SK-MEL-5 (cell line): ENCODE measurements at places on chromosomes 11 and 22.

DNA sequence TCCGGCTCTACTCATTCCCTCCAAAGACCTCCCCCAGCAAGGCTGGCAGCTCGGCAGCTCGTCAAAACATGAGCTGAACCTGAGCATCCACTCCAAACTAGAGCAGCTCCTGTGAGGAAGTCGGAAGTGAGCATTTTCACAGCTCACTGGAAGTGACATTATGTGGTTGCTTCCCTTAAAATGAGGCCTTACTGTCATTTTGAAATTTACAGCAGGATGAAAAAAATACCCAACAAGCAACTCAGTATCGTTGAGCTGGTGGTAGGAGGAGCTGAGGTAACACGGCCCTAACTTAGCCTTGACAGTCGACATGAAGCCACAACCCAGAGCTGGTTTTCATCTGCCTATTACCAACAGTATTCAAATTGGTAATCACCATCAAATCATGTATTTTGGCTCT lies 38.0 kb upstream of the ARFGAP3 start:
- no peak for DNase-seq

- no peak for DNase-seq
Observed at GRCh38 chr11:26442131-26442530, 110.2 kb downstream of the ANO3 start.

DNA sequence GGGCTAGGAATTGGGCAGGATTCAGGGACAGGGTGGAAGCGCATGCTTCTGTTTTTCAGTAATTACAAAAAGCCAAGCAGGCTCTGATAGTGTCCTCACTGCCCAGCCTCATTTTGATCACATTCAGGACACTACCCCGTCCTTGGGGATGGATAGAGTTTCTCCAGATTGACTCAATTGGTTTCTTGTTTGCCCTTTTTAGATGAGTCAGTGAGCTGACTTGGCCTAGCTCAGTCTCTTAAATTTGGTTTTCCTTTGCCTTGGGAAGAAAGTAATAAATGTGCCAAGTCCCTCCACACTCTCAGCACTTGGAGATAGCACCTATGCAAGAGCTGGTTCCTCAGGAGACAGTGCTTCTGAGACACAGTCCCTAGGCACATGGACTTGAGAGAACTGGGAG lies 25.5 kb downstream of the DKK3 start:
- no peak for DNase-seq

- peak; percentile 66 for DNase-seq
Observed at GRCh38 chr11:133927690-133928627, 28.8 kb downstream of the IGSF9B start.

DNA sequence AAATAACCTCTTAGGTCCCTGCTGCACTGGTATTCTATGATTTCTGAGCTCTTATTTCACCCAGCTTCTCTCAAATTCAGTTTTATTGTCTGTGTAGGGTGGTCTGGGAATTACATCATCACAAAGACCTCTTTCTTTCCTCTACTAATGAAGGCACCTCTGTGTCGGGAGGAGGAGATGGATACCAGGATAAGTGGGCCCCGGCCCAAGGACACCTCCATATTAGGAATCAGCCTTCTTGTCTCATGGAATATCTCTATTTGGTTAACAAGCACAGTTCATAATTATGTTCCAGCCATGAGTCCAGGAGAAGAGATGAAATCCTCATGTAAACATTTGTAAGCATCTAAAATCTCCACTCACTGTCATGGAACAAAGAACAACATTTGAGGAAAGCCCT lies 9.4 kb downstream of the PARVA start:
- no peak for DNase-seq

DNA sequence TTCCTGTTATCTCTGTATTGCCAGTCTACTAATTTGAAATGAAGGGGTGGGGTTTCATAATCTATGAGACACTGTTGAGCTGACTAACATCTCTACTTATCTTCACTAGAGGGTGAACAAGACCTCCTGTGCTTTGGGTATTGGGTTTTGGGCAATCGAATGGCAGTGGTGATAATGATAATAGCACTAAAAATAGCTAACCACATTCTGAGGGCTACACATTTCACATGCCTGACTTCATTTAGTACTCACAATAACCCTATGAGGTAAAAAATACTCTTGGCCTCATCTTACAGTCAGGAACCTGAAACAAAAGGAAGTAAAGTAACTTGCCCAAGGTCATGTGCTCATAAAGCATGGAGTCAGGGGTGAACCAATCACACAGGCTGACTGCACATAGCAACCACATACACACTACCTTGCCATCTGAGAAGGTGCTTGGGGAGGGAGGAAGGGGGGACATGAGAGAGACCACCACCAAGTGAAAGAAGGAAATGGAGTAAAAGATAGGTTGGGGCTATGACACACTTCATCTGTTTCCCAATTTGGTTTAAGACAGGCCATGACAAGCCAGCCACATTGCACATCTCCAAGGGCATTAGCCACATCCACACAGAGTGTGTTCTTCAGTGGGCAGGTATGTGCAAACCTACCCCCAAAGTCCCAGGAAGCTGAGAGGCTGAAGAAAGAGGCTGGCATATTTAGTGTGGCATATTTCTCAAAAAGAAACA lies 387.6 kb upstream of the DDI1 start:
- no peak for DNase-seq

DNA sequence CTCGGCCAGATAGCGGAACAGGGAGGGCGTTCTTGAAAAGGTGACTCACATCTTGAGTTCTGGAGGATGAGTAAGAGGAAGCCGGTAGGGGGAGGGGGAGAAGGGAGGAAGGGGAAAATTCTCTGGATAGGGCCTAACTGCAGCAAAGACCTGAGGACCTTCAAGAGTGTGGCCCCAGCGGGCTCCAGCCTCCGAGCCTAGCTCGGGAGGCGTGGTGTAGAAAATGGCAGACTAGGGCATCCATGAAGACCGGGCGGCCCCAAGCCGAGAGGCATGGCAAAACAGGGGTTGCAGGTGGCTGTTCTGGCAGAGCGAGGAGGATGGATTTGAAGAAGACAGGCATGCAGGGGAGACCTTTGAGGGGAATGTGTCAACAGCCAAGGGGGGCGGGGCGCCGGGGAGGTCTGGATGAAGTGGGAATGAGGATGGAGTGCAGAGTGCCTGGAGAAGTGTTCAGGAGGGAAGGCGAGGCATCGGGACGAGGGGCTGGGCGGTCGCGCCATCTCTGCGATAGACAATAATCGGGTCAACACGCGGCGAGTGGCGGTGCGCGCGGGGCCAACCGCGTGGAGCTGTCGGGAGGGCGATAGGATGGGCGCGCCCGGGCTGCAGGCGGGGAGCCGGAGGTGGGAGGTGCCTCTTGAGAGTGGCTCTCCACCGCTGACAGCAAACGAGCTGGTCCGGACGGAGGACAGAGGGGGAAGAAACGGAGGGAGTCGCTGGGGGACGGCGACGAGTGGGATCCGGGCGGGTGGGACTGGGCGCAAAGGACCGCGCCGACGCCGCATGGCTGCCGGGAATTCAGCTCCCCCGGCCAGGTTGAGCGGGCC lies 40.0 kb upstream of the CREB3L1 start:
- DNase-seq, result no peak

DNA sequence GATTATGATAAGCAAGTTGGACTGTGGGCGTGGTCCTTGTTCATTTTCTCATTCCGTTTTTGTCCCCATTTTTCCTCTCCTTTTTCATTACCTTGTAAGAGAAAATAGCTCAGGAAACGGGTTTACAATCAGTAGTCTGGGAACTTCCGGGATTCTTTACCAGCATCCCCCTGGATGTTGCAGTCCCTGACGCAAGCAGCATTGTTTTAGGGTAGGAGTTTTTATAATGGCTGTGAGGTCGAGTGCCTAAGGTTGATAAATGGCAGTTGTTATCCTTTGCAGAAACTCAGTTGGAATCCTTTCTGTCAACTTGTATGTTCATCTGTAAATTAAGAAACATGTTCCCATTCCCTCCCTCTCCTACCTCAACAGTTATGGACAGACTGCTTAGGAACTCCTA lies 68.3 kb downstream of the ARHGEF12 start:
- no peak for DNase-seq
